Left lung (tissue), 14 donors: ENCODE measurements at places on chromosomes 1 and 21. TPM values are rescaled to one million over a fixed set of nuclear protein-coding genes. Genes with fewer than 3 reads are reported as not detected.
A peak's percentile ranks its signal among the peaks of the same experiment; 100 is the strongest.

GRCh38 chr21:38777015-38777414, 28.7 kb upstream of the ETS2 start:
- no peak for DNase-seq

DNA sequence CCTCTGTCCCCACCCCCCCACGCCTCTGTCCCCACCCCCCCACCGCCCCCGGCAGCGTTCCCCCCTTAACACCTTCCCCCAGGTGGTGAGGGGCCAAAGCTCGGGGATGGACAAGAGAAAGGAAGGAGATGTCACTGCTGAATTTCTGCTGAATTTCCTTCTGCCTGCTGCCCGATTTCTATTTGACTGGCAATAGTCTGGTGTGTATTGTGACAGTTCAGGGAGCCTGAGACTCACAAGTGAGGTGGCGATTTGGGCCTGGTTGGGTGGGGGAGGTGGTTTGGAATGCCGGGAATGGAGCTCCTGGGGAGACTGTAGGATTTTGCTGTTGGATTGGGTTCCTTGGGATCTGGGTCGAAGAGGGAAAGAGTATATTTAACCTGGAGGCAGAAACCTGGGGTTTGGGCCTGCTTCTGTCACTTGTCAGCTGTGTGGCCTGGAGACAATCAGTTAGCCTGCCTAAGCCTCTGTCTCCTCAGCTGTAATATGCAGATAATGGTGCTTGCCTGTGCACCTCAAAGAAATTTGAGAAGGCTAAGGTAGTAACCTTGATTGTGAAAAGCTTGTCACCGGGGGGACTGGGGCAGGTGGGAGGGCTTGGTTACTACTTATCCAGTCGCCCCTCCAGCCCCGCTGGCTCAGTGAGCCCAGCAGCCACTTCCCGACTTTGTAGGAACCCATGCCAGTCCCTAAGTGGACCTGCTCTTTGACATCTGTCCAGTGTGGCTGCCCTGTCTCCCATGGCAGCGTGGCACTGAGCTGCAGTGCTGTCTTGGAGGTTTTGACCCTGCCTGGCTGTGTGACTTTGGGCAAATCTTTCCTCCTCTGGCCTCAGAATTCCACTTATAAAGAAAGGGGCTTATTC, 7.7 kb upstream of the LMNA start:
- DNase-seq = no peak

DNA sequence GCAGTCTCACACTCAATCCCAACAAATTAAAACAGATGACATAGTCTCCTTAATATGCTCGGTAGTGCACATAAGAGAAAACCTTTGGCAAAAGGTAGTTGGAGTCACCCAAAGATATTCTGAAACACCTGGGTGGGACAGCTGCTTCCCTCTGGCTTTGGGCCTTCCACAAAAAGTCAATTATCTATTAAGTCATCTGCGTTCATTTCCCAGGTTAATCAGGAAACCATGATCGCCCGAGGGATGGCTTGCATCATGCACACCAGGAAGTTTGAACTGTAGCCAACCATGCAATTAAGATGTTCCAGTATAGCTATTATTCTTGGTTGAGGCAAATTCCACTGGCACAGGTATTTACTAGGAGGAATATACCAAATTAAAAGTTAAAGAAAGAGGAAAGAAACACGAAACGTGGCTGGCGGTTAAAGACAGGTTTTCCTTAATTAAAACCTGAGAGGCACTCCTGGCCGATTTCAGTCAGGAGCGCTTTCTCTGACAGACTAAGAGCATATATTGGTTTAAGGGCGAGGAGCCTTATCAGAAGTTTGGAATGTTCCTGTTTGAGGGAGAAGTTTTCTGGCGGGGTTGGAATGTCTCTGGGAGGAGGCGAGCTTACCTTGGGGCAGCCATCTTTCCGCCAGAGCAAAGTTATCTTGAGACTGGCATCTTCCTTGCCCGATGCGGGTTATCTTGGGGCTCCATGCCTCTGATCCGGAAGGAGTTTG, 19.9 kb downstream of the CLDN17 start:
- peak; percentile 3 for DNase-seq

DNA sequence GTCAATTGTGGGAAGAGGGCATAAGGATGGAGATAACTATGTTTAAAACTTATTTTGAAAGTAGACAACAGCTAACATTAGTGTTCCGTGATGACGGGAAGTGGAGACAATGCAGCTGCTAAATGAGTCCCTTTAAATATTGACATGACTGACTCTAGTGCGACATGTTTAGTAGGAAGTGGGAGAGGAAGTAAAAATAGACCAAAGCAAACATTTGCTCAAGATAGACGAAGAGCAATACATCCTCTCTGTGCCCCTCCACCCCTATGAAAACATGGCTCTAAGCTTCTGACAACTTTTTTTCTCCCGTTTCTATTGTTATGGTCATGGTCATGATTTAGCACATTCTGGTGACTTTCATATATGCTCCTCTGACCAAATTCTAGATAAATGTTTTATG, 60.0 kb upstream of the HMCN1 start:
- DNase-seq = no peak

DNA sequence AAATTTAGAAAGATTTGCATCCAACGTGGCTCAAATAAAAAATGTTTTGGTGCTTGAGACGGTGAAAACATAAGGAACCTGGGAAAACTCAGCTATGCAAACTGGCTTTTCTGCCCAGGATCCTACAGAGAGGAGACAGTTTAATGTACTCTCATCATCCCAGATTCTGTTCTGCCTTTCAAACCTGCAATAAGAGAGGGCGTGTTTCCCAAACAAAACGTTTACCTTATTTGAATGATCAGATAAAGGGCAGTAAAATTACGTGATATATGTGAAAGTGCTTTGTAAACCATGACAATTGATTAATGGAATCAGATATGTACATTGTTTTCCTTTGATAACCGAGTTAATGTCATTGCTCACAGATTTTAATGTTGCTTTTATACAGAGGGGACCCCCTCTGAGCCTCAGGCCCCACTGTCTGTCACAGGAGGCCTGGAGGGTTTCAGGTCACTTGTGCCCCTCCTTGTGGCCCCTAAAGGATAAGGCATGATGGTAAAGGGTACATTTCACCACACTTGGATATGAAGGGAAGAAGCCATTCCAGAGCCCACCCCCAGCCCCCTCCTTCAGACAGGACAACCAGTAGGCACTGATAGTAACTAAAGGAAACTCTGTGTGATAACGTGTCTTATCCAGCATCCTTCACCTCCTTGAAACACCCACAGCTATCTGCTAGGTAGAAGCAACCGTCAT, 157.6 kb downstream of the EDEM3 start:
- DNase-seq = no peak

DNA sequence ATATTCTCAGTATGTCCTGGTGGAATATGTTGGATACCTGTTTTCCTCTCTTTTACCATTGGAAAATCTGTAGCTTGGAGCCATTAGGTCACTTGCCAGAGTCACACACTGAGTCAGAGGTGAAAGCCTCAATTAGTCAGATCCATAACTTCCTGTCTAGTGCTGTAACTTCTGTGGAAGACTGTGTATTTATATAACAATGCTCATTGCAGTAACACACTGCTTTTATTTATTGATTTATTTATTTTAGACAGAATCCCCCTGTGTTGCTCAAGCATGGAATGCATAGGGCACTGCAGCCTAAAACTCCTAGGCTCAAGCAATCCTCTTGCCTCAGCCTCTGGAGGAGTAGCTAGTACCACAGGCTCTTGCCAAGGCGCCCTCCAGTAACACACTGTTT, 1.3 kb upstream of the DOCK7 start:
- no peak for DNase-seq

DNA sequence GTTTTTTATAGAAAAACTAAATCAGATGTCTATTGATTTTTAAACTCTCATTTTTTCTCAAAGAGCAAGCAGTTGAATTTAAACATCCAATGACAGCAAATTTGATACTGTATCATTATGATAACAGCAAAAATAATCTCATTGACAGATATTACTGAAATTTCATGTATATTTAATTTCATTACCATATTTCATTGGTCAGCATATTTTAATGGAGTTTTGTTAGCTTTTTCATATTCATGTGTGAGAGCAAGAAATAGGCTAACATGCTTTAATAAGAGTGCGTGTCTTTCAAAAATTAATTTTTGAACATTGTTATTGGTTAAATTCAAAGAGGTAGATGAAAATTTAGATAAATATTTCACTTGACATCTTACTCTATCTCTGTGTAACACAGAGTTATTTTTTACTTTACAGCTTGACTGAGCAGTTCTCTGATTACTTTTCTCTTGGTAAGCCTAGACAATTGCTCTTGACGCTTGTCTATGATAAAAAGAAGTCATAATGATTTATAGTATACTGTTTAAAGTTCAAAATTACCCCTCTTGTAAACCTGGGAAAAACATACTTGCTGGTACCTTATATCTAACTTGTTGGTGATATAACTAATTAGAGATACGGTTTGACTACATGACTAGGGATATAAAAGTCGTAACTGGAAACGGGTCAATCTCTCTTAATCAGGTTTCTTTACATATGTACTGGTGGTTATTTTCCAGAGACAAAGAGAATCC, 732.3 kb upstream of the NCAM2 start:
- DNase-seq = no peak

GRCh38 chr1:232658386-232658785, 28.5 kb upstream of the SIPA1L2 start:
- no peak for DNase-seq

DNA sequence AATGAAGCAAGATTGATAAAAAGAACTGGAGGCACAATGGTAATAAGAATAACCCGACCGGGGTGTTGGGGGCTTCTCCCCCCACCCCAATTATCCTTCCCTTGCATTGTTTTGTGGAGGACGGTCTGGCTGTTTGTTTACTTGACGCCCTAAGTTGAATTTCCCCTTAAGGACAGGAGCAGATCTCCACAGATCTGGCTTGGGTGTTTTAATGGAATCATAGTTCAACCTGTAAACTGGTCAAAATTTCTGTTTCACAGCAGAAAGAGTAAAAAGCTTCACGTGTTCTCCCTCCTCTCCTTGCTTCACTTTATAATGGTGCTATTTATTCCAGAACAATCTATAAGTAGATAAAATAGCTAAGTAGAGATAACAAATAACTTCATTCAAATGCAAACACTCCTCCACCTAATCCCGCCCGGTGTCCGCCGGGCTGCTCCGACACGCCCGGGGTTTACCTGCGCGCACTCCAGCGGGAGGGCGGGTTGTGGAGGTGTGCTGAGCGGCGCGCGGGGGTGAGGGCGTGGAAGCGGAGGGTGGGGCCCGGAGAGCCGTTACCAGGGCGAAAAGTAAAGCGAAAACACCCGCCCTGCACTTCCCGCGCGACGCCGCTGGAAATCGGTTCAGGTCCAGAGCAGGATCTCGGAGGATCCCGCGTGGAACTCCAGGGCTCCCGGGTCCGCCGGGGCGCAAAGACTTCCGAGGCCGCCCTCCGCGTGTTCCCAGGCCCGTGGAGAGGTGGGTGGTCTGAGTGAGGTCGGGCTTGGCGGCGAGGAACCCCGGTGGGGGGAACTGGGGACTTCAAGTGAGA, 2.0 kb upstream of the ATF3 start:
- DNase-seq = peak; percentile 81

DNA sequence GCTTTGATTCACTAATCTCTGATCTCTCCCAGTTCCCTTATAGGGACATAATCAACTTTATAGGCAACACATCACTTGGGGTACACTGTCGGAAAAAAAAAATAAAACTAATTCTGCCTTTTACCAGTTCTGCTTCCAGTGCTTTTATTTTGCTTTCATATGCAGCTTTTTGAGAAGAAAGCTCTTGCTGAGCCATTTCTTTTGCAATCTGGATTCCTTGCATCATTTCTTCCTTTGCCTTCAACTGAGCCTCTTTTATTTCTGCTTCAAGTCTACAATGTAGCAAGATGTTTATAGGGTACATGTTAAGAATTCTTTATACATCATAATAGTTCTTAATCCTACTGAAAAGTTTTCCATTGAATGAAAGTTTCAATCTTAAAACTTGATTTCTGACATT, 30.6 kb downstream of the KIF14 start:
- no peak for DNase-seq

GRCh38 chr1:204072931-204073836, at the start of gene SOX13:
TSS of gene SOX13 (plus strand) at chr1:204073115. CDS start at chr1:204112916, 39,801 bp downstream.
- peak; percentile 85 for DNase-seq

DNA sequence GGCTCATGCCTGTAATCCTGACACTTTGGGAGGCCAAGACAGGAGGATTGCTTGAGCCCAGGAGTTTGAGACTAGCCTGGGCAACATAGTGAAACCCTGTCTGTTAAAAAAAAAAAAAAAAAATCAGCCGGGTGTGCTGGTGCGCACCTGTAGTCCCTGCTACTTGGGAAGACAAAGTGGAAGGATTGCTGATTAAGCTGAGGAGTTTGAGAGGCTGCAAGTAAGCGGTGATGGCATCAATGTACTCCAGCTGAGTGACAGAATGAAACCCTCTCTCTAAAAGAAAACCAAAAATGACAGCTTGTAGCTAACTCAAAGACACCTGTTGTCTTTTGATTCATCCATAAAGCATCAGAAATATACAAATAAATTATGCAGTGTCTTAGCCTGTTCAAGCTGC, 31.8 kb downstream of the SIPA1L2 start:
- DNase-seq = no peak

DNA sequence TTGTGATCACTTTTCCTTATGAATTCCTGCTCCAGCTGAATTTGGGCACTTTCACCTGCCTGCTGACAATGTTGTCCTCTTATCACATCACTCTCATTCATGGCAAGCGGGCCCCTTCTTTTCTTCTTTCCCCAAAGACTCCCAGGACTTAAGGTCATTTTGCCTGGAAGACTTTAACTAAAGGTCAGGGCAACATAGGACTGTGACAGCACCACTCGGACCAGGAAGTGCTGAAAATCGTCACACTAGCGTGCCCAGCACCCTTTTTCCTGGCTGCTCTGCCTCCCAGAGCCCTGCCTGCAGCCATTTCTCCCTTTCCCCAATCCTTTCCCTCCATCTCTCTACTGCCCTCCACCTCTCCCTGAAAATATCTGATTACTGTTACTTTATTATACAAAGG, 35.4 kb downstream of the CD34 start:
- DNase-seq = no peak

GRCh38 chr1:93661829-93662474, 19.7 kb downstream of the BCAR3 start:
- DNase-seq = no peak

DNA sequence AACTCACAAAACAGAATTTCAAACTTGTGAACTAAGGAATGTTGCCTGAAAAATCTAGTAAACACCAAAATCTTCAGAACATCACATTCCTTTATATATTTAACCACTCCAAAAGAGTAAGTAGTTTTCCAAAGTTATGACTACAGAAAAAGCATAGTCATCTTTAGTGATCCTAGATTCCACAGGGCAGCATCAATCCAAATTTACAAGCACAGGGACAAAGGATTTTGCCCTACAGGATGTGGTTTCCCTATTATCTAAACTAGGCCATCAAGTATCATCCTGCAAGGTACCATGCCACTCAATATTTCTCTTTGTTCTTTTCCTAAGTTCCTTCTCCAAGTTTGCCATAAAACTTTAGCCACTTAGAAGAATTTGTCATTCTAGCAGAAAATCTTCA, 33.0 kb downstream of the COP1 start:
- no peak for DNase-seq

- DNase-seq = peak; percentile 18
Observed at GRCh38 chr1:116255486-116256285, 117.4 kb upstream of the ATP1A1 start.

GRCh38 chr1:96569288-96569687, 152.3 kb upstream of the PTBP2 start:
- DNase-seq = no peak

Gene RGS7
- 0.11 TPM for polyA plus RNA-seq

Gene UBE2U
- 0.37 TPM for polyA plus RNA-seq

Gene NCAM2
- polyA plus RNA-seq = 4.3 TPM

Gene LRRN2
- polyA plus RNA-seq = 1.6 TPM

Gene LMX1A
- polyA plus RNA-seq = not detected

Gene SLC1A7
- polyA plus RNA-seq = 0.61 TPM

Gene OXCT2
- 0.26 TPM for polyA plus RNA-seq
